Uterus (tissue), 4 donors: ENCODE measurements at places on chromosomes 7 and 10. TPM values are rescaled to one million over a fixed set of nuclear protein-coding genes. Genes with fewer than 3 reads are reported as not detected.

GRCh38 chr10:61895898-61896600 is 5.5 kb upstream of the ARID5B start:
- no peaks in the 10 kb centered on the region for H3K4me1 ChIP-seq
- H3K36me3 ChIP-seq: no peaks in the 10 kb centered on the region
- H3K4me3 ChIP-seq: no peak overlapping the region

GRCh38 chr7:25055520-25056220 is 69.4 kb downstream of the CYCS start:
- no peak overlapping the region for H3K4me3 ChIP-seq
- no peaks in the 10 kb centered on the region for H3K27me3 ChIP-seq
- DNase-seq: no peak
- H3K36me3 ChIP-seq: no peaks in the 10 kb centered on the region
- H3K4me1 ChIP-seq: no peaks in the 10 kb centered on the region
- no peak overlapping the region for H3K27ac ChIP-seq

GRCh38 chr10:76899490-76899889 is 738.1 kb downstream of the KCNMA1 start:
- H3K27ac ChIP-seq: no peak overlapping the region
- no peaks in the 10 kb centered on the region for H3K4me1 ChIP-seq
- no peaks in the 10 kb centered on the region for H3K36me3 ChIP-seq
- DNase-seq: no peak
- H3K27me3 ChIP-seq: no peaks in the 10 kb centered on the region
- no peak overlapping the region for H3K4me3 ChIP-seq

DNA sequence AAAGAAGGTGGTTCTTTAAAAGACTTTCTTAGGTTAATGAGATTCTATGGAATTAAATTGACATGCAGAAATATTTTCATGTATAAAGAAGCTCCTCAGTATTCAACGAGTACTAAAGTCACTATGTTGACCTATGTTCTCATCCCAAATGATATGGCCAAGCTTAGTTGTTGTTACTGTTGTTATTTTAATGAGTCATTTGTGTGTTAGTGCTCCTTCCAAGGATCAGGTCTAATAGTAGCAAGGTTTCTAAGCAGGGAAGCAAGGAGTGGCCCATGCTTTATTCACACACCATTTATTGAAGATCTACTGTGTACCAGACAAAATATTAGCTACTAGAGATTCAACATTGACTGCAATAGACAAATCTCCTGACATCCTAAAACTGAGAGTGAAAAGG is 41.9 kb downstream of the LRRN3 start:
- DNase-seq: no peak
- no peaks in the 10 kb centered on the region for H3K4me1 ChIP-seq
- H3K27me3 ChIP-seq: no peaks in the 10 kb centered on the region
- no peak overlapping the region for H3K27ac ChIP-seq

The HMX3 gene
- total RNA-seq: not detected

The ADAP1 gene
- total RNA-seq: 3.2 TPM
